Body of pancreas (tissue), 4 donors: ENCODE measurements at places on chromosomes 4 and X. TPM values are rescaled to one million over a fixed set of nuclear protein-coding genes. Genes with fewer than 3 reads are reported as not detected.

Gene TKTL1
- total RNA-seq = not detected

GRCh38 chrX:67104982-67105757 lies 438.7 kb upstream of the AR start:
- no peak for DNase-seq

Gene CSN3
- not detected for total RNA-seq

- no peak for DNase-seq
Measured at GRCh38 chrX:39175418-39176057, 374.3 kb downstream of the MID1IP1 start.

- DNase-seq = no peak
Measured at GRCh38 chrX:48076343-48076742, 4.9 kb upstream of the ZNF630 start.

DNA sequence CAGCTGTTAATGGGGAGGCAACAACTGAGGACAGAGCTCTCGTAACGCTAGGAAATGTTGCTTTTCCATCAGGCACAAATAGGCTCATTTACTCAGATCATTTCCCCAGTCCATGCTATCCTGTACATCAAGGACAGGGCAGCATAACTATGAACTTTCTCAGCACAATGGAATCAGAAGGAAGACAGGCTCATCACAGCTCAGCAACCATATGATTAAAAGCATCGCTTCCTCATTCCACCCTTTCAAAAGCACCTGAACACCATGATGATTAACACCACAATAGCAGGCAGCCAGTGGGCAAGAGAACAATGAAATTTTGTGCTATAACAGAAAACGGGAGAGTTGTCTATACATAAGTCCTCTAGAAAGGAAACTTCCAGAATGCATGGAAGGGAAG lies 297.8 kb downstream of the ZNF674 start:
- DNase-seq = no peak

DNA sequence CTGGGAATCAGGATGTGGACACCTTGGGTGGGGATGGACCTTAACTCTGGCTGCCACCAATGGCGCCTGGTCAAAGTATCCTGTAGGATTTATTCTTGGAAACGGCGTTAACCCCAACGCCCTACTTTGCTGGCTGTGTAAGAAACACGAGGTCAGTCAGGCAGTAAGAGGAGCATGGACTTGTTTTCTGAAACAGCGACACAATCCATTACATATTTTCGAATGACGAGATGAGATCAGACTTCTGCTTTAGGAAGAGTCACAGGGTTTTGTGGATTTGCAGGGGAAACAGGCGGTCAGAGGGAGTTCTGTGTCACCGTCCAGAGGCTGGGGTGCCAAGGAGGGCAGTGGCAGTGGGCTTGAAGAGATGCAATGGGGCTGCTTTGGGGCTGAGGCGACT lies 92.2 kb downstream of the TBL1X start:
- no peak for DNase-seq

DNA sequence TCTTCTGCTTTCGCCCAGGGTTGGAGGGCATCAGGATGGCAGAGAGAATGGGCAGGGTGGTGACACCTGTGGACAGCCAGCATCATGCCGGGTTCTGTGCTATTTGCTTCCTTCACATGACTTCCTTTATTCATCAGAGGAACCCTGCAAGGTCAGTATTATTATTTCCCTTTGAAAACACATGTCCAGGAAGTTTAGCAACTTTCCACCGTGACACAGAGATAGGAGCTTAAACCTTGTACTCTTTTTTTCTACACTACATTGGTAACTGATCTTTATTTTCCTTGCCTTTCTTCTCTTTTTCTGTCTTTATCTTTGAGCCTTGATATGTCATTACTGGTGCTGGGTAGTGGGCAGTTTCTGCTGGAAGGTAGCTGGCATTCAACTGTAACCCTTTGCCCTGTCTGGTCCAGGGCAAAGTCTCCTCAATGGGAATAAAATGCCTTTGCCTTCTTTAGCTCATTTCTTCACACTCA lies 5.0 kb upstream of the MGST2 start:
- no peak for DNase-seq

GRCh38 chrX:40415675-40416074 lies 165.1 kb upstream of the ATP6AP2 start:
- no peak for DNase-seq

DNA sequence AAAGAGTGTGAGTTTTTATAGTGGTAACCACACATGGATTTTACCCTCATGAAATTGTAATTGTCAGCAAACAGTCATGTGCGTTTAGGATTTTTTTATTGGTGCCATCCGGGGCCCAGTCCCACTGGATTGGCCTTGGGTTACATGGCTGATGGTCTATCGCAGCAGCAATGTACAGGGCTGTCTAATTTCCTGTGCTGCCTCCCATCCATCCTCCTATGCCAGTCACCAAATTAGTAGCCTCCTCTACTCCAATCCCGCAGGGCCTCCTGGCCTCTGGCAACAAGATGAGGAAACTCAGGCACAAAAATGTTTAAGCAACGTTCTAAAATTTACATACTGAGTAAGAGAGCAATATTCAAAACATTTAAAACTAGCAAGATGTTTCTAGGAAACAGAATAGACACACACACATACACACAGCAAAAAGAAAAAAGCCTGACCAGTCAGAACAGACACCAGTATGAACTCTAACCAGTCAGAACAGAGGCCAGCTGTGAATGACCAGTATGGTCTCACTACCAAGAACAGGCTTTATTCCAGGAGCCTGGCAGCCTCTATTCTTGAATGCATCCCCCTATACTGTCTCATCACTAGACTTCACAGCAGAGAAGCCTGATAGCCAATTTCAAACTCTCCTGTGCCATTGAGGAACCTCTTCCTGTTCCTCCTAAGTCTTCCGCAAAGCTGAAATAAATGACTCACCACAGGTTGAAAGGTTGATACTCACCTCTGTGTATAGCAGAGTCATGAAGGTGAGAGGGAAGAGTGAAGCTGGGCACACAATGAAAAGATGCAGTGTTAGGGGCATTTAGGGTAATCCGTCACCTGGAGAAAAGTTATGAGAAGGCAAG lies 42.6 kb downstream of the CHRNA9 start:
- DNase-seq = no peak

Gene TMEM128
- total RNA-seq = 17.1 TPM

DNA sequence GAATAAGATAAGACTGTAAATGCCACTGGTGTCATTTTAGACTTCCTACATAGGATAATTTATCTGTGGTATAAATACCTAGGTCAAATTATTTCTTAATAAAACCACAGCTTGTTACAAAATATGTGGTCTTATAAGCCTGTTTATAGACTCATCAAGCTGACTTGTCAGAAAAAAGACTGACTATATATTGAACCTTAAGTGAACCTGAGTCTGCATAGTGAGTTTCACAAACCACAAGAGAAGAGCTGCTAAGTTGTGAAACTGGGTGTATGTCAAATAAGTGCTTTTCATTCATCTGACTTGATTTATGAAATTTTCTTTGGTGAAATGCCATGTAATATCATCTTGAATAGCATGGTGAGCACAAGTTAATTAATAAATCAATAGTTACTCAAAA lies 48.4 kb upstream of the TMPRSS11A start:
- DNase-seq = no peak

DNA sequence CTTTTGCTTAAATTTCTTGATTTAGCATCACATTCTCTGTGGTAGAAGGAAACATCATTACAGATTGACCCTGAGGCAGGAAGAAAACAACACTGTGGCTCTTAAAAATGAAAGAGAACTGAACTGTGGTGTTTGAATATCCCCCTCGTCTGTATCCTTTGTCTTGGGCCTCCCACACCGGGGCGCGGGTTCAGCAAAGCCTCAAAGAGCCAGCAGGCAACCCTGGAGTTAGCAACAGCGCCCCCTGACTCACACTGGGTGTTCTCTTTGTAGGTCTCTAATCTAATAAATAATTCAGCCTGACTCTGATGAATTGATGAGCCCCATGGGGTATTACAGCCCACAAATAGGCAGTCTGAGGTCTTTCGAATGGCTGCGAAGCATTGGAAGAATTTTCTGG lies 46.1 kb upstream of the CTSO start:
- no peak for DNase-seq

GRCh38 chr4:101264993-101265815 lies 82.1 kb downstream of the PPP3CA start:
- no peak for DNase-seq

Gene OGT
- total RNA-seq = 184 TPM

- no peak for DNase-seq
Measured at GRCh38 chrX:22171287-22172060, 101.2 kb upstream of the CBLL2 start.

Gene SYNPO2
- total RNA-seq = 7.6 TPM

Gene PABPC1L2B
- total RNA-seq = not detected

GRCh38 chr4:139053909-139054308 lies 38.3 kb downstream of the NOCT start:
- no peak for DNase-seq

Gene UGT2B11
- not detected for total RNA-seq

- no peak for DNase-seq
Measured at GRCh38 chr4:120850018-120850599, 72.4 kb downstream of the PRDM5 start.
